Effector memory CD4-positive, alpha-beta T cell (primary cell): ENCODE measurements at places on chromosomes 7 and 10.
A peak's percentile ranks its signal among the peaks of the same experiment; 100 is the strongest.

- DNase-seq = no peak
- H3K36me3 ChIP-seq = no peaks in the 10 kb centered on the region
- H3K4me1 ChIP-seq = no peaks in the 10 kb centered on the region
- H3K27ac ChIP-seq = no peak overlapping the region
- H3K27me3 ChIP-seq = no peaks in the 10 kb centered on the region
- H3K4me3 ChIP-seq = no peak overlapping the region
These were observed 259.7 kb downstream of the MTERF1 start for GRCh38 chr7:91620827-91621226.

DNA sequence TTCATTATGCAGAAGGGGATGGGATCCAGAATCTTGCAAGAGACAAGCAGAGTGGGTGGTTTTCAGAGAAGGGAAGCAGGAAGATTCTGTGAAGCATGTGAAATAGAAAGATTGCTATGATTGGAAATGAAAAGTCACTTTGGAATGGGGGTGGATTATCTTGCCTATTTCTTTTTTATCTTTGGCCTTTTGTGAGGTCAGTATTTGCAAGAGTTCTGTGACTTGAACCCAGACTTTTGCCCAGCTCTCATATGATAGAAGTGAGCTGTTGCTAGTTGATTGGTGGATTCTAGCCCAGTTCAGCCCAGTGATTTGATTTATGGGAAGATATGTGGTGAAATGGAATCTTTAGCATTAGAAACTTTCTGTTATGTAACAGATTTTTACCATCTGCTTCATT lies 17.1 kb downstream of the ENTPD7 start:
- no peaks in the 10 kb centered on the region for H3K27me3 ChIP-seq
- no peaks in the 10 kb centered on the region for H3K4me1 ChIP-seq
- no peak for DNase-seq
- no peak overlapping the region for H3K4me3 ChIP-seq
- peaks cover 9% of the 10 kb centered on the region for H3K36me3 ChIP-seq

- no peaks in the 10 kb centered on the region for H3K27me3 ChIP-seq
- no peaks in the 10 kb centered on the region for H3K4me1 ChIP-seq
- DNase-seq = no peak
- H3K36me3 ChIP-seq = no peaks in the 10 kb centered on the region
- no peak overlapping the region for H3K4me3 ChIP-seq
- H3K27ac ChIP-seq = no peak overlapping the region
These were observed 301.6 kb upstream of the NRP1 start for GRCh38 chr10:33635967-33636515.

- no peak for DNase-seq
- no peaks in the 10 kb centered on the region for H3K36me3 ChIP-seq
- no peak overlapping the region for H3K4me3 ChIP-seq
- H3K4me1 ChIP-seq = no peaks in the 10 kb centered on the region
- no peak overlapping the region for H3K27ac ChIP-seq
These were observed 1351.3 kb upstream of the SORCS1 start for GRCh38 chr10:108515821-108516220.

DNA sequence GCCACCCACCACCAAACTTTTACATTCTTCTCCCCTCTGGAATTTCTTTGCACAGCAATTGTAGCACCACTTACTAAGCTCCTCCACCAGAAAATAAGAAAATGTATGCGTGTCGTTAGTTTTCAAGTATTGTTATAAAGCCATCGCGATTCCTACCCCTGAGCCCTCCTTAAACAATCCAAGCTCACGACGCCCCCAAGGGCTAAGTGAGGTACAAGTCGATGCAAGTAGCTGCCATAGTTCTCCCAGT lies 1.3 kb downstream of the FRAT2 start:
- DNase-seq = no peak
- peaks cover 29% of the 10 kb centered on the region for H3K4me1 ChIP-seq
- peak overlapping the region; percentile 67 for H3K4me3 ChIP-seq
- H3K27me3 ChIP-seq = no peaks in the 10 kb centered on the region
- H3K27ac ChIP-seq = peak overlapping the region; percentile 26
- no peaks in the 10 kb centered on the region for H3K36me3 ChIP-seq
